ENCODE measurements at places on chromosomes 6 and 20. TPM values are rescaled to one million over a fixed set of nuclear protein-coding genes. Genes with fewer than 3 reads are reported as not detected.

The IRAK1BP1 gene
- polyA plus RNA-seq: 3.8 TPM

DNA sequence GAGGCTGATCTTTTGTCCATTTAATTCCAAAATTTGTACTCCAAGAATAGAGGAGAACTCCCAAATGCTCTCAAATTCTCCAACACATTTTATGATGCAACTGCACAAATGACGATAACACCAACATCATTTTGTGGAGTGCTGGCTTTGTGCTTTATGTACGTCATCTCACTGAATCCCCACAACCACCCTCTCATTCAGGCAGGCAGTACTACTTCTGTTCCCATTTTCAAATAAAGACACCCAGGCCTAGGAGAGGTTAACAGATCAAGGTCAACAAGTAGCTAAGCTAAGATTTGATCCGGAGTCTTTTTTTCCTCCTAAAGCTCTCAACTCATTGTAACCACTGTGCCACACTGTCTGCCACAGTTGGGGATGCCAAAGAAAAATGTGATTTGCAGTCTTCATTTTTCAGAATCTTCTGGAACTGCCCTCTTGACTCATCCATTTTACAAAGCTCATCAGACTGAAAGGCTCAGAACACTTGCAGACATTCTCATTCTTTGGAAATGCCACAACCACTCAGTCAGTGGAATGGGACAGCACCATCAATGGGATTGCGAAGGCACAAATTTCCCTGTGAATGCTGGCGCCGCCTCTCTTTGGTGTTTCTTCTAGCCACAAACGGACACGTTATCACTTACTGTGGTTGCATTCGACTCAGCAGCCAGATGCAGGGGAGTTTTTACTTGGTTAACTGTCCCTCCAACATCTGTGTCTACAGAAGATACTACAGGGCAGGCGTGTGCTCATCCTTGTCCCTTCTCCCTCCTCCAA is 184.4 kb downstream of the GJA10 start:
- no peak overlapping the region for H3K4me3 ChIP-seq
- no peaks in the 10 kb centered on the region for H3K27me3 ChIP-seq
- no peak overlapping the region for H3K27ac ChIP-seq
- no peaks in the 10 kb centered on the region for H3K4me1 ChIP-seq
- no peaks in the 10 kb centered on the region for H3K36me3 ChIP-seq

- peak overlapping the region; percentile 75 for H3K27ac ChIP-seq
- H3K27me3 ChIP-seq: no peaks in the 10 kb centered on the region
- no peak overlapping the region for H3K4me3 ChIP-seq
- peaks cover 32% of the 10 kb centered on the region for H3K4me1 ChIP-seq
- DNase-seq: no peak
- H3K36me3 ChIP-seq: no peaks in the 10 kb centered on the region
Observed at GRCh38 chr6:73713426-73714147, 17.6 kb downstream of the CD109 start.

DNA sequence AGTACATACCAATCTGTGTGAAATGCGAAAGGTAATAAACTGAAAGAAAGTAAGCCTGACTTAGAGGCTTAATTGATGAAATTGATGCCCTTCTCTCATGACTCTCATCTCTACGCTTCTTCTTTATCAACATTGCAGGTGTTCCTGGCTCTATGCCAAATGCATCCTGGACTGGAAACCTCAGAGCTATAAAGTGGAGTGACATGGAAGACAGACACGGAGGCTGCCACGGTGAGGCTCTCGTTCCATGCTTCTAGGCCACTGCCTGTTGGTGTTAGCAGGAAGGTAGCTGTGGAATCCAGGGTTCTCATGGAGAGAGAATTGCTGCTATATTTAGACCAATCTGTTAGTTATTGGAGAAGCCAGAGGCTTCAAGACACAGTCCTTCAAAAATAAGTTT is 73.2 kb downstream of the C6orf52 start:
- no peak overlapping the region for H3K27ac ChIP-seq
- no peaks in the 10 kb centered on the region for H3K36me3 ChIP-seq
- no peaks in the 10 kb centered on the region for H3K27me3 ChIP-seq
- no peak overlapping the region for H3K4me3 ChIP-seq

- no peaks in the 10 kb centered on the region for H3K27me3 ChIP-seq
- no peak overlapping the region for H3K4me3 ChIP-seq
- no peak for DNase-seq
- peaks cover 7% of the 10 kb centered on the region for H3K4me1 ChIP-seq
- no peaks in the 10 kb centered on the region for H3K36me3 ChIP-seq
Observed at GRCh38 chr6:111796310-111796918, 76.8 kb downstream of the FYN start.

- no peak overlapping the region for H3K27ac ChIP-seq
- H3K4me1 ChIP-seq: no peaks in the 10 kb centered on the region
- no peak overlapping the region for H3K4me3 ChIP-seq
- H3K36me3 ChIP-seq: no peaks in the 10 kb centered on the region
Observed at GRCh38 chr6:95780037-95780436, 202.7 kb downstream of the MANEA start.

GRCh38 chr6:22155551-22155950 is 141.3 kb downstream of the PRL start:
- no peak overlapping the region for H3K27ac ChIP-seq
- no peak for DNase-seq
- H3K27me3 ChIP-seq: no peaks in the 10 kb centered on the region

DNA sequence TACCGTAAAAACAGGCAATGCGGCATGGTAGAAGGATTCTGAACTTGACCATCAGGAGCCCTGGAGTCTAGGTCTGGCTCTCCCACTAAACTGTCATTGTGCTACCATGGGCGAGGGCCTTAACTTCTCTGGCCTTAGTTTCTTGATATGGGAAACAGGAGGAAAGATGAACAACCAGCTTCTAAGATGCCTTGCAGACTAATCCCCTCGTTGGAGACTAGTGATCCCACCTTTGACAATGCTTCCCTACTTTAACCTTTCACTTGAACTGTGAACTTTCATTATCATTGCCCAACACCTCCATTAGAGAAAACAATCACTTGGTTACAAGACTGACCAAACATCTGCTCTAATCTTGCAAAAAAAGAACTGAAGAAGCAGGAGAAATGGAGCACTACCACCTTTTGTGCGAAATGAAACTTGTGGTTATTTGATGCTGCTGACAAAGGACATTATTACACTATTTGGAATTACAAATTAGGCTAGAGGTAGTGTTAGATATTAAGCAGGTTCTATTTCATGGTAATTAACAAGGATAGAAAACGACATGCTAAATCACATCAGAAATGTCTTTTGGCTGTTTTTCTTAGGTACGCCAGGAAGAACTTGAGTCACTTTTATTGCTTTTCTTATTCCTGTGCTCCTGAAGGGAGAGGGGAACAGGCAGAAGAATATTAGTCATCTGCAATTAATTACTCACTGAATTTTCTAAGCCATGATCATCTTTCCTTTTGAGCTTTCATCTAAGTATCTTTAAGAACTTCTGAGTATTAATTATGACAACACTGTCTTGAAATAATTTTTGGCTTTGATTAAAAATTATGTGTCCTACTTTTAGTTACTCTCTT is 39.1 kb upstream of the ARHGAP18 start:
- H3K27ac ChIP-seq: peak overlapping the region; percentile 88
- no peaks in the 10 kb centered on the region for H3K27me3 ChIP-seq
- H3K36me3 ChIP-seq: no peaks in the 10 kb centered on the region
- H3K4me1 ChIP-seq: peaks cover 42% of the 10 kb centered on the region
- peak; percentile 73 for DNase-seq
- peak overlapping the region; percentile 18 for H3K4me3 ChIP-seq

DNA sequence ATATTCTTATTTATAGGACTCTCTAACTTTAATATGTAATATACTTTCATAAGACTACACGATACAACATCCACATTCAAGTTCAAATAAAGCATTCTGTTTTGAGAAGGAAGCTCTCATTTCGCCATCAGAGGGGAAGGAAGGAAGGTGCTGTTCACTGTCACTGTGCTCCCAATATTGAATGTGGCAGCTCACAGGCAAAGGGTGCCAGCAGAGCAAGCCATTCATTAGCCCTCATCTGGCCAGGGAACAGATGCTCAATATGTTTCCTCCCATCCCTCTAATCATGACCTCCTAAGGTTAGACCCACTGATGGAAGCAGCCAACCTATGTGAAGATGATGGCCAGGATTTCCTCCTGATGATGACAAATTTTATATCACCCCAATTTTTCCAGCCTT is 154.4 kb downstream of the DST start:
- peaks cover 8% of the 10 kb centered on the region for H3K4me1 ChIP-seq
- DNase-seq: no peak
- H3K4me3 ChIP-seq: no peak overlapping the region
- peaks cover 3% of the 10 kb centered on the region for H3K36me3 ChIP-seq
- no peak overlapping the region for H3K27ac ChIP-seq

DNA sequence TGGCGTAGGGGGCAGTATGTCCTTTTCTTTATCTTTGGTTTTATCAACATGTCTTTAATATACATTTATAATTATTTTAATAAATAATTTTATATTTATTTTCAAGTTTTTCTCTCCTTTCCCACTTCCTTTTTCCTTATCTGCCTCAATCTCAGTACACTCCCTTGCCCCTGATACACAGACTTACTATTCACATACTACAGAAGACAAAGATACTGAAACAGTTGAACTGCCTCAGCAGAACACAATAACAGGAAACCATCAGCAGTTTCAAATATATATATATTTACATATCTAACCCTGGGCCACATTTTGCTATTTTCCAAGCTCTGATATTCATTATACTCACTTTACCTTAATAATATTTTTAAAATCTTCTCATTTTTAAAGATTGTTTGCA is 19.8 kb downstream of the IBTK start:
- H3K4me1 ChIP-seq: no peaks in the 10 kb centered on the region
- peaks cover 9% of the 10 kb centered on the region for H3K36me3 ChIP-seq
- no peak for DNase-seq

DNA sequence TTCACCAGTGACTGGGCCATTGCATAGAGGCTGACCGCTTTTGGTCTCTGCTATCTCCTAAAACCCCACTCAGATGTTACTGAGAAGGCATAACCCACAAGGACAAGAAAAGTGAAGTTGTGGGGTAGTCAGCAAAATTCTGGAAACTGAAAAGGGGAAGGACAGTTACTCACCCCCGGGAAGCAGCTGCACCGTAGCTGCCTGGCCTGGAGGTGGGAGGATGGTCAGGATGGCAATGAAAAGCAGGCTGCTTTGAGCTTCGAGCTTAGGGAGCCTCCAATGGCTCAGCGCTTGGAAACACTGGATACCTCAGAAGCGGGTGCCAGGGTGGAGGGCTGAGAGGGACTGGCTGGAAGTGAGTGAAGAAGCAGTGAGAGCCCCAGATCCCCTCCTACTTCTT is 56.0 kb downstream of the KCNK5 start:
- H3K27me3 ChIP-seq: peaks cover 3% of the 10 kb centered on the region
- no peaks in the 10 kb centered on the region for H3K36me3 ChIP-seq
- no peak overlapping the region for H3K27ac ChIP-seq
- no peak for DNase-seq

Data from keratinocyte (primary cell).